ENCODE measurements at places on chromosomes 4 and X.
A peak's percentile ranks its signal among the peaks of the same experiment; 100 is the strongest.

- peak; percentile 41 for DNase-seq
- H3K27ac ChIP-seq = no peak overlapping the region
- no peaks in the 10 kb centered on the region for H3K27me3 ChIP-seq
- no peaks in the 10 kb centered on the region for H3K4me1 ChIP-seq
- no peaks in the 10 kb centered on the region for H3K36me3 ChIP-seq
- H3K4me3 ChIP-seq = no peak overlapping the region
These were observed 46.0 kb upstream of the MAN2B2 start for GRCh38 chr4:6529021-6529420.

DNA sequence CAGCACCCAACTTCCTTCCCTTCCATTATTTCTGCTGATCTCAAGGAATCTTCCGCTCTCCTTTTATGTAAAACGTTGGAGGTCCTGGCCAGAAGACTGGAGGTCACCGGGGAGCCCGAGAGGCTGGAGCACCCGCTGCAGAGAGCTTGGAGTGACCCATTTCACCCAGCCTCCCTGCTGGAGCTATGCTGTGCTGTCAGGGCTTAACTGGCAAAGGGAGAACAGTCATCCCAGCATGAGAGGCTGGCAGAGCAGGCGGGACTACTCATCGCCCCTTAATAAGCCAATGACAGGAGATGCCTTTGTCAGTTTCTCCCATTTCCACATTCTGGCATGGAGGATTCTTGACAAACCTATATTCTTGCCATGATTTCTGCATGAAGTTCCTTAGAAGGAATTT lies 98.9 kb downstream of the GATB start:
- H3K27ac ChIP-seq = no peak overlapping the region
- H3K4me1 ChIP-seq = peaks cover 19% of the 10 kb centered on the region
- H3K36me3 ChIP-seq = no peaks in the 10 kb centered on the region
- DNase-seq = no peak
- no peak overlapping the region for H3K4me3 ChIP-seq
- H3K27me3 ChIP-seq = no peaks in the 10 kb centered on the region

DNA sequence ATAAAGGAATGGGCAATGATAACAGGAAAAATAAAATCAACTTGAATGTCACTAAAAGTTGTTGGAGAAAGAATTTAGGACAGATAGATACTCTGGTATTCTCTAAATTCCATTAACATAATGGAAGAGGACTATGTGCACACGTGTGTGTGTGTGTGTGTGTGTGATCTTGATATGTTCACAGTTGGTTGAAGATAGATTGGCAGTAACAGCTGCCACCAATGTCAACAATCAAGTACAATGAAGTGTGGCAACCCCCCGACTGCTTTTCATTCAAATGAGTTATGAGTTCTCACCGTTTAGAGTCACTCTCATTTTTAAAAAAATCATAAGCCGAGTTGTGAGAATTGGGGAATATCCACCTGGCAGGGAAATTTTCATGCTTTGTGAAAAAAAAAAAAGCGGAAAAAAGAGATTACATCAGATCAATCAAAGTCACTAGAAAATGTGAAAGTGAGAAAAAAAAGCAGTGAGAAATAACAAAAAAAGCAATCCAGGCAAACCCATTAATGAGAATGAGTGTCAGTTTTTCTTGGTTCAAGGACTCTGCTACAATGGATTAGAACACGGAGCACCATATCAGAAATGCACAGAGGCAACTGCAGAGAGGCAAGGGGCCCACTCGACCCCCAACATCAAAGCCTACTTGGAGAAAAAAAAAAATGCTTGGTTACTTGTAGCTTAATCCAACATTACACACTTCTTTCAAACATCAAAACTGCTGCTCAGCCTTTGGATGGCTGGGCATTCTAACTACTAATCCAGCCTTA lies 414.9 kb upstream of the PITX2 start:
- no peaks in the 10 kb centered on the region for H3K36me3 ChIP-seq
- no peak for DNase-seq
- H3K27me3 ChIP-seq = no peaks in the 10 kb centered on the region
- no peak overlapping the region for H3K4me3 ChIP-seq
- H3K27ac ChIP-seq = no peak overlapping the region

DNA sequence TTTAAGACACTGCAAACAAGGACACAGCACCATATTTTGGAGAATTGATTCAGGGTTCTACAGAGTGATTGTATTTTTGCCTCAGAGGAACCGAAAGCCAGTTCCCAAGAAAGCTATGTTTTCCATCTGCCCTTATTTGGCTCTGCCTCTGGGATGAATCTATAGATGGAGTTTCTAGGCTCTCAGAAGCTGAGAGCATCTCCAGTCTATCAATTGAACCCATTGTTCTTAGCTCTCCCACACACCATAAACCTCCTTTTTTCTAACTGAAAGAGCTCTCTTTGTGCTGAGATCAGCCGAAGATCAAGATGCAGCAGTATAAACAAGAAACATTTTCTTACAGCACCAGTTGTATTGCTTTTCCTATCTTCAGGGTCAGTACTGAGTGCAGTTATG lies 16.9 kb downstream of the PLP1 start:
- no peaks in the 10 kb centered on the region for H3K27me3 ChIP-seq
- no peaks in the 10 kb centered on the region for H3K36me3 ChIP-seq
- H3K4me1 ChIP-seq = no peaks in the 10 kb centered on the region

GRCh38 chr4:175651756-175652310 lies 160.2 kb downstream of the GPM6A start:
- no peaks in the 10 kb centered on the region for H3K36me3 ChIP-seq
- H3K27me3 ChIP-seq = no peaks in the 10 kb centered on the region
- no peaks in the 10 kb centered on the region for H3K4me1 ChIP-seq

Measured in stomach (tissue), 19 donors.